ENCODE measurements at places on chromosomes 4 and X.

- DNase-seq, result peak; percentile 44
Observed at GRCh38 chrX:104254442-104255115, at the start of gene ESX1. Gene ESX1 (minus strand): TSS chrX:104254933. CDS start chrX:104254849, 84 bp downstream.

GRCh38 chr4:186948361-186949242 is 224.9 kb upstream of the FAT1 start:
- peak; percentile 41 for DNase-seq

GRCh38 chrX:120773801-120774200 is 101.9 kb downstream of the CT47B1 start:
- DNase-seq, result no peak

DNA sequence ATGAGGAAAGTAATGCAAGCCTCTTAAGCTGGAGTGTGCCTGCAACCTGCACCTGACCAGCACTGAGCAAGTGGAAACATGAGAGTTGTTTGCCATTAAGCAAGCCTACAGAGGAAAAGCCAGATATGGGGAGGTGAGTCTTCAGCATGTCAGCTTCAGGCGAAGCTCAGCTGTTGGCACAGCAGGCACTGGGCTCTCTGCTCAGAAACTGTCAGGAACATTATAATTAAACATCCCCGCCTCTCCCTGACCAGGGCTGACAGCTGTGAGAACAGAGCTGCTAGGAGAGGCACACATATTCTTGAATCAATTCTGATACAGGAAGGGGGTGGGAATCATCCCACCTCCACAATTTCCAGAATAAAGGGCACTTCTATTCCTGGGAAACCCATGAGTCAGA is 19.0 kb upstream of the DCX start:
- DNase-seq, result no peak

DNA sequence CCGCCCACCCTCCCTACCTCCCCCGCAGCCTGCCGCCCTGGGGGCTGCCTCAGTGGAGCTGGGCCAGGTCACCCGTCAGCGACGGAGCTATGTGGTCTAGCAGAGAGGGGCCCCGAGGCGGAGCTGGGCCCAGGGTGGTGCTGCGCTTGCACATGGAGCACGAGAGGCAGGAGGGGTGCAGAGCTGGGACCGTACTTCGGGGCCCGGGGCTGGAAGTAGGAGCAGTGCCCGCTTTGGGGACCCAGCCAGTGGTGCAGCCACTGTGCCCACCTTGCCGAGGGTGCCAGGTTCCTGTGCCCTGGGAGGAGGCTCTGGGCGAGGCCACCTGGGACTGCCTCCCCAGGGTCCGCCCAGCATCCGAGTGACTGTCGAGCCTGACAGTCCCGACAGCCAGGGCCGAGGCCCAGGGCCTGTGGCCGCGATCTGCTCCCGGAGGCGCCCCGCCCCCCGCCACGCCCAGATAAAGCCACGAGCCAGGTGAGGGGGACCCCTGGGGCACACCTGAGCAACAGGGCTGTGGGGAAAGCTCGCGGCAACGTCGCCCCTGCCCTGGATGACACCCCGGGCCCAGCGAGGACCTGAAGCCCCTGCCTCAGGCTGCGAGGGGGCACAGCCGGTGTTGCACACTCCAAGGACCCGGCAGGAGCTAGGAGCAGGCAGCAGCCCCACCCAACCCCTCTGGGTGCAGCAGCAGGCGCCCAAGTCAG is 117.5 kb downstream of the DNAAF6 start:
- no peak for DNase-seq

DNA sequence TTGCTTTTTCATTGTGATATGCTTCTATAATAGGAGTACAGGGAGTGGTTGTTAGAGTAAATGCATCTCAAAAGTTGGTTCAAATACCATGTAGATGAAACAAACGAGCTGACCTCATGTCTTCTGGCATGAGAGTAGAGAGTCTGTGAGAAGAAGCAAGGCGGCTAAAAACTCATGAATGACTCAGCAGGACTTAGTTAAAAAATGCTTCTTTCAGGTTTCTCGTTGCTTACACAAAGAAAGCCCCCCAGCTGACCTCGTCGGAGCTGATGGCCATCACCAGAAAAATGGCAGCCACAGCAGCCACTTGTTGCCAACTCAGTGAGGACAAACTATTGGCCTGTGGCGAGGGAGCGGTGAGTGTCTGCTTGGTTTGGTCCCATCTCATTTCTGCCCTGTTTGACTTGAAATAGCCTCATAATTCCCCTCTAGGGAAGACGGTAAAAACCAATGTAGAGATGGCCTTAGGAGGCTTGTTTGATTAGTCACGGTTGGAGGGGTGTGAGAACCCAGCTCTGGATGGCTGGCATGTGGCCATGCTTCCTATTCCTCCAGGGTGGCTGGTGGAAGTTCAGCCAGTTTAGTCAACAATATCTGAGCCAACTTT is 14.5 kb downstream of the AFP start:
- DNase-seq, result no peak

GRCh38 chrX:121298499-121298898 is 251.1 kb downstream of the GLUD2 start:
- DNase-seq, result no peak

DNA sequence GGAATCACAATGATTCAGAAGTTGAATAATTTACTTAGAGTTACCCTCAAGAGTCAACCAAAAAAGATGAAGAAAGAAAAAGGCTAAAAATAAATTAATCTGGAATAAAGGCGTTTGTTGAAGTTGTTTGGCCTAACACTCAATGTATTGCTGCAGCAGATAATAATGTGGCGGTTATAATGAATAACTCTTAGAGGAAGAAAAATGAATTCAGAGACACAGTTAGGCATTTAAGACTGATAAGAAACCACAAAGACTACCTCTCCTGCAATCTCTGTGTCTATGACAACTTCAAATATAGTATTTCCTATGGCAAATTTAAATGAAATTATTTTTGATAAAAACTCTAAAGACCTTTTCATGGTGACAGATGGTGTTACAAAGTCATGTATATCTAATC is 1369.1 kb upstream of the AGA start:
- DNase-seq, result no peak

DNA sequence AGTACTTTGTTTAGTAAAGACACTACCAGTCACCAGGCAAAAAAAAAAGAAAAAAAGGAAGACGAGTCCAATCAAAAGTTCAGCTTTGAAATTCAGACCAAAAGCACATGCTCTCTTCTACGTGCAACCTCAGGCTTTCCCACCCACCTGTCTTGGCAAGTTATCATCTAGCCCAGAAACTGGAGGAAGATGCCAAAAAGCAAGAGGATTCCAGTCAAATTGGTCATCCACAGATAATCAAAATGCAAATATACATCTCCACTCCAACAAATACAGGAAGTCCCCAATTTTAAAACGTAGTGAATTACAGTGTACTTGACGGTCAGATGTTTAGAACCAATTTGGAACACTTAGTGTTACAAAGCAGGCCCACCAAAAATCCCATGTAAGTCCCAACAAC is 96.5 kb downstream of the PALLD start:
- no peak for DNase-seq

- peak; percentile 79 for DNase-seq
Observed at GRCh38 chrX:106481341-106481740, 130.4 kb upstream of the RADX start.

DNA sequence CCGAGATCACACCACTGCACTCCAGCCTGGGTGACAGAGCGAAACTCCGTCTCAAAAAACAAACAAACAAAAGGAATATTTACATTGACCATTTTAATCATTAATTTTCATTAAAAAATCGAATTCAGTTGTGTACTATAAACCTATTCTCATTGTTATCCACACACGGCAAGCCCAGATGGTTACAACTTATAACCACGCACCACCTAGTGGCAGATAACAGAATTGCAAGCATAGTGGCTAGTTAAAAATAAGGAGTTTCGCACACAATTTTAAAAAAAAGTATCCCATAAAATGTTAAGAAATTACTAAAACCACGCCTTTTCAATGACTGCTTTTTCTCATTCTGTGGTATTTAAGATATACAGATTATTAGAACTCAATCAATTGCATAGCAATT is 25.4 kb downstream of the MBNL3 start:
- DNase-seq, result no peak

- no peak for DNase-seq
Observed at GRCh38 chr4:81376720-81377119, 95.0 kb downstream of the RASGEF1B start.

GRCh38 chr4:5887361-5888221 is 5.3 kb downstream of the CRMP1 start:
- DNase-seq, result no peak

DNA sequence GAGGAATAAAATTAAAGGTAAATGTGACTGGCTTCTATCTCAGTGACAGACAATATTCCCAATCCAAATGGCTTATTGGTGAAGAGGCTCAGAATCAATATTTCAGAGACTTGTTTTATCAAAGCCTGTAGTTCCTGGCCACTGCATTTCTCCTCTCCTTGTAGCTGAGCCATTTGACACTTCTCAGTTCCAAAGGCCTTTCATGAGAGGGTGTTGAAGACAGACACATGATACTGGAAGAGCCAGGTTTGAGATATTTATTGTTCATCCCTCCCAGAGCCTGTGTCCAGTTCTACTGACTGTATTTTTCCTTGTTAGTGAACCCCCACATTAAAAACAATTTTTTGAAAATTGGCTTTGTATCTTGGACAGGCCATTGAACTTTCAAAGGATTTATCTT is 12.9 kb upstream of the INPP4B start:
- DNase-seq, result no peak

GRCh38 chrX:17031827-17032226 is 85.4 kb downstream of the REPS2 start:
- DNase-seq, result no peak

- DNase-seq, result no peak
Observed at GRCh38 chr4:41406113-41406516, 131.8 kb upstream of the LIMCH1 start.

DNA sequence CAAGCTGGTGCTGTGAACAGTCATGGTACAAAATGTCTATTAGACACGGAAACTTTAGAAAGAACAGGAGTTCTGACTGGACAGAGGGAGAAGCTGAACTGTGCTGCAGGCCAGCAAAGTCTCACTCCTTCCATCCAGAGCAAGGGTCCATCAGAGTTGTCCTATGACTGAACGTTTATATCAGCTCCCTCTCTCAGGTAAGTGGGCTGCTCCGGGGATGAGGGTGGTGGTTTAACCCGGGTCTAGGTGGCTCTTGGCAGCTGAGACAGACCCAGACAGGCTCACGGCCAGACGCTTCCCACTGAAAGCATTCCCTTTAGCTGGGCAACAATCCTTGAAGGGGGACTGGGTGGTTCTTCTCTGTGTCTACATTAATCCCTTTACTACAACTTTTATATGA is 385.0 kb upstream of the SMIM31 start:
- DNase-seq, result no peak

DNA sequence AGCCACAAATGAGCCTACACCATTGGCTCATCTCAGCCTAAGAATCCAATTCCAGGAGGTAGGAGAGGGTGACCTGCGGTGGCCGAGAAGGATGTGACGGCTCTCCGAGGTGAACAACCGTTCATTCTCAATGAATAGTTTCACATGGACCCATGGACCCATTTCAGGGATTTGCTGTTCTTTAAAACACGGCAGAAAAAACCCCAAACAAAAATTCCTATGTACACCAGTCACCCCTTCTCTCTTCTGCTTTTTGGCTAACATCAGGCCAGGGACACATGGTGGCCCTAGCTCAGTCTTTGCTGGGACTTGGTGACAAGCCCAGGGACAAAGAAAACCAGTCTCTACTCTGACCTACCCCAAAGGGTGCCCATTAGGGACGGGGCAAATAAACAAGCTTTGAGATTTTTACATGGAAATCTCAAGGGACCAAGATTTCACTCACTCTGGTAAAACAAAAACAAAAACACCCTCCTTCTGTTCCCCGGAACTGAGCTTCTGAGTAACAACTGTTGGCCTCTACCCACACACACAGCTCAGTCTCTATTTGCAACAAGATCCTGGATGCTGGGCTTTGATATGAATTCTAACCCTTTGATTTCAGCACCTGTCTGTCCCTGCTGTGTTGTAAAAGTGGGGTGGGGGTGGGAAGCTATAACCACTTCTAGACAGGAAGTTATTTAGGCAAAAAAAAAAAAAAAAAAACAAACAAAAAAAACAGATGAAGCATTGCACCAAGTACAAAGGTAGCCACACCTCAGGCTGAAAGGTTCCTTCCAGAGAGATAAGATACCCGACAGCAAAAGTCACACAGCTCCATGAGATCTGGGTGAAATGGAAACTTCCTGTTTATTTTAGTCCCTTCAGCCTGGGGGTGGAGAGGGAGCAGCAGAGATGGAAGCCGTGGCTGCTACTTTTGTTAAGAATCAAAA is 49.0 kb downstream of the DDX3X start:
- peak; percentile 50 for DNase-seq

- DNase-seq, result no peak
Observed at GRCh38 chrX:30620980-30621618, 32.1 kb upstream of the GK start.

- no peak for DNase-seq
Observed at GRCh38 chr4:145681956-145682355, 2.0 kb downstream of the C4orf51 start.

GRCh38 chr4:8434251-8435073 is 6.1 kb downstream of the ACOX3 start:
- DNase-seq, result no peak

GRCh38 chr4:181432335-181432734 is 810.9 kb upstream of the TENM3 start:
- no peak for DNase-seq

DNA sequence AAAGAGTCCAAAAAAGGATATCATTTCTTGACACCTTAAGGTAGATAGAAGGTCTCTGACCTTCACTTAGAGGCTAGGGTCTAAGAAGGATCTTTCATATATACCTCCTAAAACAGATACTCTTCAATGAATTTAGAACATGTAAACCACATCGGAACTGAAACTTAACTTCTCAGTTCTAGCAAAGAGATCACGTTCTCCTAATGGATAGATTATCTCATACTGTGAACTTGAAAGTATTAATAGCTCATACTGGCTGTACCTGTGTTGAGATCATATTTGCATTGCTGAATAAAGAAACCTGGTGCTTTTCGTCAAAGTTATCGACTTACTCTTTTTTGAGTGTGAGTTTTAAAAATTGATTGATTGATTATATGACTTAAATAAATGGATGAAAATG is 353.8 kb downstream of the EPHA5 start:
- no peak for DNase-seq

DNA sequence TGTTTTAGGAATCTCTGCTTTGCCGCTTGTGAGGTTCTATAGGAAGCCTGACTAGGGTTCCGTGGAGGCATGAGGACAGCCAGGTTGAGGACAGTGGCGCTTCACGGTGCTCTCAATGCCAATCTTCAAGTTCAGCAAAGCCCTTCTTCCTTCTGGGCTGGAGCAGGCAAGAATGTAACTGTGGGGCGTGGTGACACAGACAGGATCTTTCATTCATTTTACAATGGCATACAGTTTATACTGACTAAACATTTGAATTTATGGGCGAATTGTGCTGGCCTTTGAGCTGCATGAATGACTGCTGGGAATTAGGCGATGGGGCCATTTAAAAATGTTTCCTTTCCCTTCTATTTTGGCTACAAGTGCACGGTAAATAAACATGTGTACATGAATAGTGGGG is 2.9 kb upstream of the NHS start:
- DNase-seq, result no peak

Data from cardiac muscle cell (in vitro differentiated cells and primary cell).